ENCODE measurements at places on chromosomes 1 and 21.
A peak's percentile ranks its signal among the peaks of the same experiment; 100 is the strongest.

- no peak for DNase-seq
Observed at GRCh38 chr1:95117207-95118066, at the start of gene TLCD4. Gene TLCD4, plus strand, starts transcription at chr1:95117355. Its CDS starts 26,547 bp downstream, at chr1:95143902.

GRCh38 chr1:3430406-3430805 is 24.1 kb upstream of the ARHGEF16 start:
- no peak for DNase-seq

- DNase-seq, result no peak
Observed at GRCh38 chr1:225752245-225752644, 25.4 kb upstream of the SRP9 start.

DNA sequence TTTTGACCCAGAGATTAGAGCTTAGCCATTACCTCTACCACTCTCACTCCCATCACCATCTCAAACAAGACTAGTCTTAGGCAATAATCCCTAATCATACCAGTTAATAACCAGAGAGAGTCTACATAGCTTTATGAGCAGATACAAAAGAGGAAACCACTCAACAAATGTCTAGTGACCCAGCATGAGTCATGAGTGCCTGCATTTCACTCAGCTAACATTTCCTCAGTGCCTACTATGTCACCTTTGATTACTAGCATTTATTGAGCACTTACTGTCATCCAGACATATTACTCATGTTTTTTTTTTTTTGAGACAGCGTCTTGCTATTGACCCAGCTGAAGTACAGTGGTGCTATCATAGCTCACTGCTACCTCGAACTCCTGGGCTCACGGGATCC is 35.9 kb upstream of the GALNT2 start:
- DNase-seq, result peak; percentile 25

GRCh38 chr21:28944296-28944695 is 48.4 kb downstream of the LTN1 start:
- DNase-seq, result no peak

DNA sequence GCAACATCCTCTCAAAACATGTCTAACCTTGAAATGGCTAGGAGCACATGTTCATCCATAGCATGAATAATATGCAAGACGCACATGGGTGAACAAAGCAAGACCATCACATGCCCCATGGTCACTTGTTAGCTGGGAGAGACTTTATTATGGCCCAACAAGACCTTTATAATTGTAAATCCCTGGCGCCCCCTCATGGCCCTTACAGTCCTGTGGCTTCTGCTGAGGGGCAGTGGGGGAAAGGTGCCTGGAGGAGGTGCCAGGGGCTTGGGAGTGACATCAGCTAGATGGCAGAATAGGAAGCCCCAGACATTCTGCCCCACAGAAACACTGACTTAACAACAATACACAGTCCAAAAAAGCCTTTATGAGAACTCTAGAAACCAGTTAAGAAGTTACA is 51.7 kb downstream of the CSMD2 start:
- no peak for DNase-seq

DNA sequence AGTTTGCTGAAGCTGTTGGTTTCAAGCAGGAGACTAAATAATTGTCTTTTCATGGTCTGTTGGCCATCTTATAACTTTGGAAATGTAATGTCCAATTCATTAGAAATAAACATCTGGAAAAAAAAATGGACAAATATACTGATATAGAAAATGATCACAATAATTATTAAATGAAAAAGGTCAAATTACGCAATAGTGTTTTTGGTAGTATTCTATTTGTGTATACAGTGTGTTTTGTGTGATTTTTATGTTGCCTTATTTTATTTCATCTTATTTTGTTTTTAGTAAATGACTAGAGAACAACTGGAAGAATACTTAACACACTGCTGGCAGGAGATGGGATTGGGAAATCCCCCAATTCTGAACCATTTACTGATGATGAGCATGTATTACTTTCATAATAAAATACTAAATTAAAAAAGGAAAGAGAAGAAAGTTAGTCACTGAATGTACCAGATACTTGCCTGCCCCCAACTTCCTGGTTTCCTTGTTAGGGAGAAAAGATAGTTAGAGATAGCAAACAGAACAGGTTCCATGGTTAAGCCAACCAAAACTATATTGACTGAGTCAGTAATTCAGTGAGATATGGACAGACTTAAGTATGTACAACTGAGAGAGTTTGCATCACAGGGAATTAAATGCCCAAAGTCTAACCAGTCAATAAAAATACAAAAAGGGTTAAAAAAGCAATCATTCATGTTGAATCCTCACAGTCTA is 24.0 kb upstream of the SAMD13 start:
- DNase-seq, result no peak

GRCh38 chr1:45299981-45300668 is 26.6 kb upstream of the HPDL start:
- DNase-seq, result peak; percentile 58
